ENCODE measurements at places on chromosomes 6 and 20.
A peak's percentile ranks its signal among the peaks of the same experiment; 100 is the strongest.

DNA sequence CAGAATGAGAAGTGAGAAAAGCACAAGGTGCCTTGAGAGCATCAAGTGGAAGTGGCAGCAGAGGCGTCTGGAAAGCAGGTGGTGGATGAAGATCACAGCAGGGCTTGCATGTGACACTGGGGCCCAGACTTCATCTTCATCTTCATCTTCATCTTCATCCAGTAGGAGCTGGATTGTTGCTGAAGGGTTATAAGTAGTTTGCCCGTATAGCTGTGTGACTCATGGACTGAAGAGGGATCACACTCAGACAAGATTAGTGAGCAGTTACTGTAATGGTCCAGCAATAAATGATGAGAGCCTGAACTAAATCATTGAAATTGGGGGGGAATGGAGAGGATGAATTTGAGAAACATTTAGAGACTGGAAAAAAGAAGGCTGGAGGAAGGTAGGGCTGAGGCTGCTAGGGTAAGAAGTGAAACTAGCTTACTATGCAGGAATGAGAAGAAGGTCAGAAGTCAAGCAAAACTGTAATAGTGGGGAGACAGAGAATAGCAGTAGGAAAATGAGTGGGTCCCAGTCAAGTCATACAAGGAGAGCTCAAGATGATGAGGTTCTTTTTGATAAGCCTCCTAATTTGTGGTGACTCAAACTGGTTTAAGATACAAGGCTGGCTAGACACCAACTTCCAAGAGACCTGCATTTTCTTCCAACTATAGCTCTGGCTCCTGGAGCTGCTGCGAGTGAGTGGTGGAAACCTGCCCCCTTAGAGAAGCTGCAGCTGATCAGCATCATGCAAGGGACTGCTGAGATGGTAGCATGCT lies 92.3 kb upstream of the BEND6 start:
- DNase-seq: no peak

GRCh38 chr6:126033696-126034095 lies 47.4 kb downstream of the TRMT11 start:
- DNase-seq: no peak

GRCh38 chr6:1485678-1486077 lies 96.3 kb downstream of the FOXF2 start:
- no peak for DNase-seq

DNA sequence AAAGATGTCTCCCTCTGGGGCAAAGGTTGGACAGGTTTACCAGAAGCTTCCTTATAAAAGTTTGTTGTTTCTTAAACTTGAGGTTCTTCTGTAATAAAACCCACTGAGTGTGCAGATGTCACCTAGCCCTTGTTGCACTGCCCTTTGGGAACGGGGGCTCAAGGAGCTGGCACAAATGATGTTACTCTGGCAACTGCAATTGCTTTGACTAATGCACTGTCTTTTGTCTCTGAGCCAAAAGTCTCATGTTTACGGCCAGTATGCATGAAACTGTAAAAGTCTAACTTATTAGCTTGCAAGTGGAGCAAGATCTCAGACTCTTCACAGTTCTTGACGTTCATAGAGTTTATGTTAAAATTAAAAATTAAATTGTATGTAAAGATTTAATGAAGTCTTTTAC lies 655.7 kb downstream of the EPHA7 start:
- DNase-seq: no peak

- DNase-seq: no peak
Measured at GRCh38 chr6:84953111-84953755, 188.8 kb upstream of the TBX18 start.

DNA sequence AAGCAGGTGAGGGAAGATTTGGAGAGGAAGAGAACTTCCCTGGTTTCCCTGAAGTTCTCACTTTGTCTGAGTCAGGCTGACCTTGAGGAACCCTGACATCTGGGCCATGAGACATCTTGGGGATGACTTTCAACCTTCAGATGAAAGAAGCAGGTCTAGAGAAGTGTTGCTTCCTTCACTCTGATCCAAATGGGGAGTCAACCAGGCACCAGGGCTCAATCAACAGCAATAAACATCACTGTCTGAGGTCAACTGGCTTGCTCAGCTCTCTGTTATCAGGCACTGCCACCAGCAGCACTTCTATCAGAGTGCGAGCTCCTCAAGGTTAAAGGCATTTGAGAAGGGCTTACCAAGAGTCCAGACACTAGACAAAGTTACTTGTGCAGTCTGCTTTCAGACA lies 6.3 kb downstream of the ACOT8 start:
- DNase-seq: no peak

- DNase-seq: peak; percentile 56
Measured at GRCh38 chr6:33126101-33126714, 50.4 kb downstream of the HLA-DPB1 start.

- DNase-seq: no peak
Measured at GRCh38 chr6:83310046-83310445, 116.9 kb downstream of the RWDD2A start.

DNA sequence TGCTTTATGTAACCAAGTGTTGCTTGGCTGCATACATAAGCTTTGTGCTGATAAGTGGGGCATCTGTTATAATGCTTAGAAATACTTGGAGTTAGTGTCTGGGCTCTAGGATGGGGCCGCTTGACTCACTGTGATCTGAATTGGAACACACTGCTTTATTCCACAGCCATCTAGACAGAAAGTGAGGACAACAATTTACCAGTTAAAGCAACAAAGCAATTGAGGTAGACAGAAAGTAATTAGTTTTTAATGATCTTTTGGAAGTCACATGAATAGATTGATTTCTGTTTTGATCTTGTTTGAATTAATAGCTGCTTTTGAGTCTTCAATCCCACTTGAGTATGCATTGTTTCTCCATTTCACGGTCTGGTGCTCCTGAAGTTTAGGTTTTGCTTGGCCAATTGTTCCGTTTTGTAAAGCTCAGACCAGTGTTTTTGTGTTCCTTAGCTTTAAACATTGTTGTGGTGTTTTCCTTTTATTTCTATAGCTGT lies 157.5 kb downstream of the TRMT11 start:
- no peak for DNase-seq

DNA sequence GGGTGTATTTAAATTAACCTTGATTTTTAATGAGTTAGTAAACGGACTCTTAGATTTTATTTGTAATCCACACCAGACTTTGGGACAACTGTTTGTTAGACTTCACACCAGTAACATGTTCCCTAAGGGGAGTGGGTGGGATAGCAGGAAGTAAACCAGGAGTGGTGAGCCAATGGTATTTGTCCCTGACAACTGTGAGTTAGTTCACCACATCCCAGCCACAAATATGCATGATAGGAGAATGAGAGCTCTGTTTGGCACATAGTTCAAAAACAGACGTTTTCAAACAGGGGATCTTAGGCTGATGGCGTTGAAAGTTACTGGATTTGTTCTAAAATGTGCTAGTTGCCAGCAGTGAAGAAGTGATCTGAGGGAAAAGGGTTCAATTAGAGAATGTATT lies 18.7 kb upstream of the COL10A1 start:
- DNase-seq: no peak
